CD8-positive, alpha-beta T cell (primary cell): ENCODE measurements at places on chromosomes 4 and X.

DNA sequence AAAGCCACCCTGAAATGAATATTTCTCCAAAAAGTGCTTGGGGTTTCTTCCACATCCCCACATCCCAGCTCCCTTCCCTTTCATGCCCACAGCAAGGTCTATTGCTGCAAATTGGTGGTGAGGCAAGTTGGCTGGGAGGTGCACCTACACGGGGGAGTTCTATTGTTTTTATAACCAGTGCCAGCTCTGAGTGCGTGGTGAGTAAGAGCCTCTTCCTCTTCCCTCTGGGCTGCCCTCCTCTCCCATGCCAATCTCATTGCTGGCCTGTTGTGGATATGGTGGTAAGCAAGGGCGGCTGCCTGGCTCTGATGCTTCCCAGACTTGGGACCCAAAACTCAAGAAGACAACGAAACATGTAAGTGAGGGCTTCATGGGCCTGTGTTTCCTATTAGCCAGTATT lies 204.3 kb downstream of the SHROOM3 start:
- no peak for DNase-seq

DNA sequence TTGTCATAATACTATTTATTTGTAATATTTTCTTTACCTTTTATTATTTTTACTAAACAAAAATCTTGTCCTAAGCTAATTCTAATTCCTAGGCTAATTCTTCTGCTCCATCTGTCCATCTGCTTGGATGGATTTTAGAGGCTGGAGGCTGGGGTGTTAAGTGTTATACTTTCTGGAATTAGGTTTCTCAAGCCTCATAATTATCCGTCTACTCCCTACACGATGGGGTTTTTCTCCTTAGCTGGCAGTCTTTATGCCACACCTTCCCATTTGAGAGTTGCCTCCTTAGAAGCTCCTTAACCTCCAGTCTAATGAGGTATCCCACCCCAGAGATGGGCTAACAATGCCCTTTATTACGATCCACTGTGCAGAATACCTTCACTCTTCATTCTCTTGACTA lies 37.6 kb upstream of the LGI2 start:
- DNase-seq = no peak

- DNase-seq = peak; percentile 71
Observed at GRCh38 chr4:26325191-26325590, 4.4 kb downstream of the RBPJ start.

DNA sequence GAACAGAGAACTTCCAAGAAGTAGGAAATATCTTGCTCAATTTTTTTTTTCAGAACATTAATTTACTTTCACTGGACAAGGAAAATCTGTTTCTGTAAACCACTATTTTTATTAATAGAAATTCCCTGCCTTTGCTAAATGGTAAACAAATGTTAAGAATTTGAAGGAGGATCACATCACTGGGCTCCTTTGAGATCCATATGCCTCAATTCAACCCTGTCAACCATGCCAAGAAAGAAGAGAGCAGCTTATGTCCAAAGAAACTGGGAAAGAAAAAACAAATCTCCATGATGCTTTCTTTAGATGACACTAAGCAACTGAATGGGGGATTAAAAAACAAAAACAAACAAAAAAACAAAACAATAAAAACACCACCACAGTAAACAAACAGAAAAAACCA lies 47.7 kb downstream of the LNX1 start:
- no peak for DNase-seq

DNA sequence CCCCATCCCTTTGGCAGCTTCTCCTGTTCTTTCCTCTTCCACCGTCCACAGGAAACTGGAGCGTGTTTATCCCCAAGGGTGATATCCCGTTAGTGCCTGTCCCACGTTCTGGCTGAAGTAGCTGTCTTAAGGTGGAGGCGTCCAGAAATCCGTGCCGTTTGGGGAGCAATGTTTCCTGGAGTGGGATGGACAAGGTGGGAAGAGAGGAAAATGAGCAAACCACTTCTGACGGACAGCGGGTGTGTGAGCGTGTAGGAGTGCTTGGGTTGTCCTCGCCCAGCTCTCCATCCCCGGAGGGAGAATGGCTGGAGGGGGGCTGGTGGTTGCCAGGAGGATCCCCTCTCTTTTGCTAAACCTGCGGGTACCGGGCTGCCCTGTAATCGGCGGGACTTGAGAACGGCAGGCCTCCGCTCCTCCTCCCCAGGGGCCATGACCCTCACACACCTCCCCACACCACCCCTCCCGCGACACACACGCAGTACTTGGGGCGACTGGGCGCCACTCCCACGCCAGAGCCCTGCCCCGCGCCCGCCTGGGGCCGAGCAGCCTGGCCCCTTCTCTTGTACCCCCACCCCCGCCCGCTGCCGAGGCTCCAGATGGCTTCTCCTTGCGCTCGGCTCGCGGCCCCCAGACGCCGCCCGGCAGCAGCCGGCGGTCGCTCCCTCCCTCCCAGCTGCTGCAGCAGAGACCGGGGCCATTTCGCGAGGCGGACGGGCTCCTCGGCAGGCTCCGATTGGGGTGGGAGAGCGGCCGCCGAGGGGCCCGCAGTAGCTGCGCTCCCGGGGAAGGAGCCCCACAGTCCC lies 13.9 kb upstream of the PRDM8 start:
- DNase-seq = no peak

GRCh38 chrX:17692709-17693346 lies 44.5 kb upstream of the SCML1 start:
- no peak for DNase-seq

DNA sequence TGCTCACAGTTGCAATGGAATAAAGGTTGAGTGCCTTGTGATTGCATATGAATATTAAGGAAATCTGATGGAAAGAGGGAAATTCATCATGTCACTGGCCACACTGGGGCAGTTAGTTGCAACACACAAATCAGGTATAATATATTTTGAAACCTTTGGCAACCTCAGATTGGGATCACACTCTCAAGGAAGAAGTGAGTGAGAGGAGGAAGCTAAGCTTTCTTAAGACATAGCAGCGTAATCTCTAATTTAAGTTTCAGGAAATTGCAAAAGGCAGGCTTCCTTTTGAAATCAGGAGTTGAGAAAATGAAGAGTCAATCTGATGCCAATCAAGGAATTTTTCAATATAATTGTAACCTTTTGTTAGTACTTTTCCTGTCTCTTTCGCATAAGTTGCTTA lies 12.3 kb upstream of the CLTRN start:
- DNase-seq = no peak

- DNase-seq = no peak
Observed at GRCh38 chr4:82680834-82681233, 117.8 kb downstream of the SCD5 start.

- no peak for DNase-seq
Observed at GRCh38 chr4:5636766-5637670, 71.3 kb downstream of the EVC2 start.

- DNase-seq = no peak
Observed at GRCh38 chrX:54695816-54696487, 102.1 kb downstream of the ITIH6 start.

- DNase-seq = no peak
Observed at GRCh38 chr4:154743683-154744340, at the start of gene LRAT. TSS of gene LRAT (plus strand) at chr4:154744000. CDS start at chr4:154744327, 327 bp downstream.

GRCh38 chr4:125322366-125322730 lies 7.6 kb downstream of the FAT4 start:
- no peak for DNase-seq

GRCh38 chr4:140702096-140702757 lies 54.0 kb downstream of the TBC1D9 start:
- no peak for DNase-seq
